ENCODE measurements at places on chromosomes 2 and 18. TPM values are rescaled to one million over a fixed set of nuclear protein-coding genes. Genes with fewer than 3 reads are reported as not detected.

- peak; percentile 60 for DNase-seq
Measured at GRCh38 chr2:9919512-9919911, 32.0 kb upstream of the GRHL1 start.

- no peak for DNase-seq
Measured at GRCh38 chr18:34729264-34729663, 19.2 kb downstream of the DTNA start.

DNA sequence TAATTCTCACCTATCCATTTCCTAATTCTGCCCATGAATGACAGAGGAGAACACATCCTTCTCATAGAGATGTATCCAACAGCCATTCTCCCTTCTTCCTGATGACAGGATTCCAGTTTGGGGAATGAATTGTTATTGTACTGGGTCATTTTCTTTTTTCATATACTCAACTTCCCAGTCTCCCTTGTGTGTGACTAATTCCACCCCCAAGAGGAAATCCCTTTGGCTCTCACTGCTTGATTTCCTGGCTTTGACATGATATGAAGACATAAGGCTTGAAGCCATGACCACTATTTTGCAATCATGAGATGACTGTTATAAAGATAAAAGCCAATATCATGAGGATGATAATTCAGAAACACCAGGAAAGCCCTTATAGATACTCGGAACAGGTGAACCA is 384.7 kb upstream of the ACVR2A start:
- DNase-seq = peak; percentile 7

DNA sequence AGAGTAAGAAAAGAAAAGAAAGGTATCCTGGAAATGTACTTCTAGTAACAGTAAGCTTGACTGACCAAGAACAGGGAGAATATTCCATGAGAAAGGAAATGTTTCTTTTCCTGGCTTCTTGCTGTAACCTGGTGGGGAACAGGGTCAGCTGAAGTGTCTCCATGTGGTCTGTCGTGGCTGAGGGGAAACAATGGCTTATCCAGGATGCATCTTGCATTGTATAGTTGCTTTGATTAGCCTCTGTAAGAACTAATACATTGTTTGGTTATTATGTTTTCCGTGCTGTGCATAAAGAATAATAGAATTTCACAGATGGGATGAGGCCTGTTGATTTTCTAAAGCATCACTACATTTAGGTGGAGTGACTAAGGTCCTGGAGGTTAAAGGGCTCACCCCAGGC is 4.9 kb downstream of the CREG2 start:
- no peak for DNase-seq

- peak; percentile 69 for DNase-seq
Measured at GRCh38 chr2:26772064-26773001, 8.2 kb downstream of the SLC35F6 start.

DNA sequence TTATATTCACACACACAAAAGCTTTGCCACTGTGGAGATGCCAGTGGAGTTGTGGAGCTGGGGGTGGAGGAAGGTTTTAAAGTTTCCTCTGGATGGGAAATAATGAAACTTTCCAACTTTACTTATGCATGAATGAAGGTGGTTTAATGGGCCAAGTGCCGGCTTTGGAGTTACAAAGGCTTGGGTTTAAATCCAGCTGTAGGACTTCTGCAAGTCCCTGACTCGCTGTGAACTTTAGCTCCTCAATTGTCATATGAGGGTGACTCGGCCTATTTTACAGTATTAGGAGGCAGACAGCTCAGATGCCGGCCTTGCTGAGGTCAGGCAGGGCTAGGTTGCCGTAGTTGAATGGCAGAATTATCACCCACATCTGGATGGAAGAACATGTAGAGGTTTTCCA is 415.8 kb upstream of the TRIB2 start:
- no peak for DNase-seq

The XIRP2 gene
- 140 TPM for polyA plus RNA-seq

GRCh38 chr2:225867071-225867470 is 467.6 kb downstream of the NYAP2 start:
- DNase-seq = no peak

The SERPINB4 gene
- 0.18 TPM for polyA plus RNA-seq

- no peak for DNase-seq
Measured at GRCh38 chr2:179268277-179268925, 3.8 kb upstream of the SESTD1 start.

The NEU4 gene
- polyA plus RNA-seq = 4.9 TPM
